ENCODE measurements at places on chromosomes 5 and 9. TPM values are rescaled to one million over a fixed set of nuclear protein-coding genes. Genes with fewer than 3 reads are reported as not detected.

Gene DPM2
- polyA plus RNA-seq = 43.4 TPM

- no peak for DNase-seq
Observed at GRCh38 chr5:84057211-84057610, 327.5 kb downstream of the EDIL3 start.

DNA sequence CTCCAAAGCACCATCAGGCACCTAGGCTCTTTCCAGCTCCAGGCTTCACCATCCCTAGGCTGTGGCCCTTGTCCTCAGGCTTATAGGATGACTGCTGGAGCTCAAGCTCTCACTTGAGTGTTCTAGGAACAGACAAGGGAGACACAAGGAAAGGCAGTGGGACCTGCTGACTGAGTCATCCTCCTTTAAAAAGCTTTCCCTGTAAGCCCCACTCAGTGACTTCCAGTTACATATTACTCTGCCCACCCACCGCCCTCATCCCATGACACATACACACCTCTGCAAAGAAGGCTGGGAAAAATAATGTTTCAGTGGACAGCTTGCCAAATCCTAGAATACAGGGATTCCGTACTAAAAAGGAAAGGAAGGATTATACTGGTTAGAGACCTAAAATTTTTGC, 154.2 kb upstream of the ZNF366 start:
- no peak for DNase-seq

GRCh38 chr5:83889971-83890745, 169.5 kb upstream of the HAPLN1 start:
- no peak for DNase-seq

- no peak for DNase-seq
Observed at GRCh38 chr9:110249603-110250002, 6.7 kb downstream of the TXN start.

Data from renal cortex interstitium (tissue), 15 donors.